ENCODE measurements at places on chromosomes 2 and 18. TPM values are rescaled to one million over a fixed set of nuclear protein-coding genes. Genes with fewer than 3 reads are reported as not detected.

DNA sequence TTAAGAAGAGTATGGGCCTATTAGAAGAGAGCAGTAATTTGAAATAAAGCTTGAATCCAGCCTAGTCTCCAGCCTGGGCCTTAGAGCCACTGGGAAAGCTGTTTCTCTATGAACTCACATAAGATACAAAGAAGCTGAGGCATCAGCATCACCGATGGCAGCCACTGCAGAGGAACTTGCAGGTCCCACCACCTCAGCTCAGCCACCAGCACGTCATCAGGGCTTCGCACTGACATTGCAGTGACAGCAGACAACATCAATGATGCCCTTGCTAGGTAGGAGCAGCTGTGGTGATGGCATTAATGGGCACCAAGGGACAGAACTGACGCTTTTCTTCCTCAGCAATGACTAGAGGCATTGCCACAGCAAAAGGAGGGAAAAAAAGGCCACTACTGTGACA lies 67.7 kb upstream of the CDC42EP3 start:
- no peak for DNase-seq

GRCh38 chr18:323253-323622 lies 55.4 kb upstream of the THOC1 start:
- no peak for DNase-seq

GRCh38 chr2:88919087-88919738 lies 227.7 kb downstream of the RPIA start:
- DNase-seq: peak; percentile 11

GRCh38 chr2:10007921-10008808 lies 35.2 kb upstream of the KLF11 start:
- no peak for DNase-seq

- no peak for DNase-seq
Measured at GRCh38 chr2:231960810-231961348, 634 bp upstream of the DIS3L2 start.

GRCh38 chr2:31297751-31298150 lies 63.8 kb downstream of the EHD3 start:
- DNase-seq: no peak

DNA sequence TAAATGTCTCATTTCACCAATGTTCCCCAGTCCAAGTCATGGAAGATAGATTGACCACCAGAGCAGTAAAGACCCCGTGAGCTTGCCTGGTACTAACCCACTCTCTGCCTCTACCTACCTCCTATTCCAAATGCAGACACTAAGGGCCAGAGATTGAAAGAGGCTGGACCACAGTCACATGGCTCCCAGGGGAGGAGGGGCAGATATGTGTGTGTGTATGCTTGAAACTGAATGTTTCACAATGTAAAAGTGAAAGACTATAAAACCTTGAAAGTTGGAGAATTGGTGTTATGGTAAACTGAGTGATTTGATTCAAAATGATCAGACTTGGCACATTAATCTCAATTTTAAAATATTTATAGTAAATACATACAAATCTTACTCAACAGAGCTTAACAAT lies 21.7 kb upstream of the KLHL29 start:
- DNase-seq: no peak

DNA sequence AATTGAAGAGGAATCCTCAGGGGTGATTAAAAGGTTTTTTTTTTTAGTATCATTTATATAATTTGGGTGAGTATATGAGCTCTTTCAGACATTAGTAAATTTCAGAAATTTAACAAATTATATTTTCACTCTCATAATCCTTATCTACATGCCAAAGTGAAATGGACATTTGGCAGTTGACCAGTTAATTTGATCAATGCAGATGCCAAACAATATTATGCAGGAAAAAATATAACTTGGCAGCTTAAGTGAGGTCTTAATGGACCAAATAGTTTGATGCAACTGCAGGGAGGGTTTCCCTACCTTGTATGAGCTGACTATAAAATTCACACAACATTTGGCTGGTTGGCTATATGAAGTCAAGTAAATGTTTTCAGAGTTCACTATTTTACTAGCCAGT lies 185.2 kb downstream of the CCDC102B start:
- DNase-seq: no peak

DNA sequence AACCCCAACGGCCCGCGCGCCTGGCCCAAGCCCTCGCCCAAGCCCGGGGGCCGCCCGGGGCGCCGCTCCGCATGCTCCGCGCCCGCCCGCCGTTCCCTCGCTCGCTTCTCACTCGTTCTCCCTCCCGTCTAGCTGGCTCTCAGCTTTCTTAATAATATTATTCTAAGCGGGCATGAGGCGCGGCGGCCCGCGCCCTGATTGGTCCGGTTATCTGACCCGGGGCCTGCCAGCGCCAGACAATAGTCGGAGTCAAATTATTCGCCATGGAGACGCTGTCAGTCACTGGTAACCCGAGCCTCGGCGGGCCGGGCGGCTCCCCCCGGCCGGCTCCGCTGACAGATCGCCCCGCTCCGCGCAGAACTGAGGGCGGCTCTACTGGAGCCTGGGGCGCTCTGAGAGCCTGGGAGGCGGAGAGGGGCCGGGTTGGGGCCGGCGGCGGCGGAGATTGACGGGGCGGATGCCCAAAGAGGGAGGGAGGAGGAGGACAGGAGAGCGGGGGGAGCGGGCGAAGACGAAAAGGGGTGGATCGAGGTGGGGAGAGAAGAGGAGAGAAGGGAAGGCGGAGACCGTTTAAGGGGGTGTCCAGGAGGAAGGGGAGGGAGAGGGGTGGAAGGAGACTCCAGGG lies at the start of gene SIX2:
TSS of gene SIX2 (minus strand) at position 150 of the 625 bp plus-strand sequence. CDS start 342 bp downstream, outside the sequence.
- peak; percentile 80 for DNase-seq

DNA sequence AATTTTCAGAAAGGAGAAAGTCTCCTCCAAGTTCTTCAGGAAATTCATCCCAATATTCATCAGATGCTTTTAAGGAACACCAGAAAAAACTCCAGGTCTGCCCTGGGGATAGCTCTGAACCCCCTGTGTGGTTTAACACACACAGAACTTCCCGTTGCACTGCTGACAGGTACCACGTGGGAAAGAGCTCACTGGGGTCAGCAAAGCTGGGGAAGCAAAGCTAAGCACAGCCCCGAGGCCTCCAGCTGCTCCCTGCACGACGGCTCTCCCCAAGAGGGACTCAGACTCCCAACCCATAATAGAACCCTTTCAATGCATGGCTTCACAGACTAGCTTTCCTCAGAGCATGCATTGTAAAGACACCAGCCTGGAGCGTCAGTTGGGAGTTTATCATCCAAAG lies 28.0 kb downstream of the ADI1 start:
- DNase-seq: no peak

GRCh38 chr2:96548558-96549465 lies 12.3 kb downstream of the ARID5A start:
- DNase-seq: no peak

- no peak for DNase-seq
Measured at GRCh38 chr2:9299161-9300100, 92.8 kb downstream of the ASAP2 start.

Gene TBR1
- not detected for total RNA-seq

- no peak for DNase-seq
Measured at GRCh38 chr2:16002575-16002974, 62.2 kb downstream of the MYCN start.

GRCh38 chr2:240988571-240989271 lies 9.7 kb upstream of the SNED1 start:
- no peak for DNase-seq

GRCh38 chr2:230422149-230422548 lies 6.1 kb downstream of the SP100 start:
- no peak for DNase-seq

Gene CIB4
- total RNA-seq: not detected

Gene RAMP1
- total RNA-seq: 69.5 TPM

DNA sequence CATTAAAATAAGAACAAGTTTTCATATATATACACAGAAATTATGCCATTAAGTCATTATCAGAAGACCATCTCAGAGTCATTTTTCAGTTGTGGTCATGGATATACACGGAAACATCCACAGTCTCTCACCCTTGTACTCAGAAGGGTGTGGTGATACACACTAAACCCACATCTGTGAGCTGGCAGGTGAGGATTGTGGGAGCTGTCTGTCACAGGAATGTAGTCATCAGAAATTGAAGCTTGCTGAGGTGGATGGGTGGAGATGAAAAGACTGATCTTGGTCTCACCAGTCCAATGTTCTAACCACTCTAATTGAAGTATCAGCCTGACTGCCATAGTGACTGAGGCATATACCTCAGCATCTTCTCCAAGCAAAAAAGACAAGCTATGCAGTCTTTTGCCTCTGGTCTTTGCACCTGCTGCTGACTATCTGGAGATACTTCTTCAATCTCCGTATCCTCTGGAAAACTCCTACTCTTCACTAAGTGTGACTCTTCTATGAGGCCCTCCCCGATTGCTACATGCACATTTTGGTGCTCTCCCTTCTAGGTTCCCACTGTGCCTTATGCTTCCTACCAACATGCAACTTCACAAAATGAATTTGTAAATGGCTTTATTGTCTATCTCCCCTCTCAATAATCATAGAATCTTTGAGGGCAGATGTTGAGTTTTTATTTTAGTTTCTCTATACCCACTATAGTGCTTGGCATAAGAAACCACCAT lies 232.8 kb downstream of the DYM start:
- DNase-seq: no peak

Gene TRABD2A
- total RNA-seq: 6.3 TPM

- DNase-seq: no peak
Measured at GRCh38 chr18:76458522-76459311, 36.3 kb downstream of the ZNF516 start.

DNA sequence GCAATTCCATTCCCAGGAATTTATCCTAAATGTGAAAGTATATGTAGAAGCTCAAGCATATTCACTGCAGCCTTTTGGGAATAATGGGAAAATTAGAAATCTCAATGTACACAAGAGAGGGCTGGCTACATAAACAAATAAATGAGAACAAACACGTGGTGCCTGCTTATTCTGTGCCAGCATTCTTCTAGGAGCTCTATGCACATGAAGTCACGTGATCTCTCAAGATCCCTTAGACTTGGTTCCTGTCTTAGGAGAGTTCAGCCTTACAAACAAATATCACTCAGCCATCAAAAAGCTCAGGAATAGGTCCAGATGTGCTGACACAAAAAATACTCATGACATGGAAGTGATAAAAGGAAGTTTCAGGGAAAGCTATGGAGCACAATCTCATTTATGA lies 92.9 kb upstream of the SP3 start:
- no peak for DNase-seq

DNA sequence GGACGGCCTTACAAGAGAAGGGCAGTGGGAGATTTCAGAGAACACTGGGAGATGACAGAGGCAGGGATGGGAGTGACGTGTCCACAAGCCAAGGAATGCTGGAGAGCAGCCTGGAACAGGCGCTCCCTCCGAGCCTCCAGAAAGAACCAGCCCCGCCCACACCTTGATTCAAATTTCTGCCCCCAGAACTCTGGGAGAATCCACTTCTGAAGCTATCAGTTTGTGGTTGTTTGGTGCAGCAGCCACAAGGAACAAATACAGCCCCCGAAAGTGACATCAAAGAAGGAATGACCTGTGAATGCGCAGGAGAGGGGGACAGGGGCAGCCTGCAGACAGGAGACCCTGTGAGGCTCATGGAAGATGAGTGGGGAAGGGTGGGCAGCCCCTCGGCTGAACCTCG lies 67.3 kb downstream of the TWIST2 start:
- no peak for DNase-seq

Gene MC5R
- not detected for total RNA-seq

GRCh38 chr2:42036413-42036812 lies 11.4 kb upstream of the PKDCC start:
- DNase-seq: no peak

Gene PROKR1
- total RNA-seq: 0.63 TPM

Gene SEPTIN10
- total RNA-seq: 104 TPM

GRCh38 chr2:222334914-222335313 lies 36.1 kb upstream of the PAX3 start:
- DNase-seq: no peak

DNA sequence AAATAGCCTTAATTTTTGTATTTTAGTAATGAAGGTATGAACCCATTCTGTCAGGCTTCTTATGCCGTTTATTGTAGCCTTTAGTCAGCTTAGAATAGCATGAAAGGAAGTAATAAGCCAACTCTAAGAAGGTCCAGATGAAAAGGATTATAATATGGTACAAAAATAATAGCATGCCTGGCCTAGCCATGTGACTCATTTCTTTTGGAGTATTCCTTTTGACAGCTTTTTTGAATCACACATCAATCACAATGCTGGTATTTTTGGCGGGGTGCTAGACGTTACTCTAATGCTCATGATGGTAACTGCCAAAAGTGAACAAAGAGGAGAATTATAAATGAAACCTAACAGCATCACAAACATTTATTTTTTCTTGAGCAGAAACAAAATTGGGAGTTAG lies 19.9 kb downstream of the FMNL2 start:
- no peak for DNase-seq

- no peak for DNase-seq
Measured at GRCh38 chr2:205390866-205391265, 291.4 kb upstream of the NRP2 start.

GRCh38 chr18:45920367-45920766 lies 46.8 kb downstream of the EPG5 start:
- peak; percentile 61 for DNase-seq

DNA sequence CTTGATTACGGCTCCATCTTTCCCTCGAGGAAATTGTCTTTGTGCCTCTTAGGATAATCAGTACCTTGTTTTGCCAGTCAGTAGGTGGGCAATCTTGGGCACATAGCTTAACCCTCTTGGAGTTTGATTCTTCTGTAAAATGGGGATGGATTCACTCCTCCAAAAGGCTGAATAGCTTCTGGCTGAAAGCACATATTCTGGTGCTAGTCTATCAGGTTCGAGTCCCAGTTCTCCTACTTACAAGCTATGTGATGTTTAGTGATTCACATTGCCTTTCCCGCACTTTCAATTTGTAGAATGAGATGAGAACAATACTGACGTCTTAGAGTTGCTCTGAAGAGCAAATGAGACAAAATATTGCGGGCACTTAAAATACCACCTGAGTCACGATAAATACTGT lies 43.9 kb downstream of the ATIC start:
- DNase-seq: no peak

DNA sequence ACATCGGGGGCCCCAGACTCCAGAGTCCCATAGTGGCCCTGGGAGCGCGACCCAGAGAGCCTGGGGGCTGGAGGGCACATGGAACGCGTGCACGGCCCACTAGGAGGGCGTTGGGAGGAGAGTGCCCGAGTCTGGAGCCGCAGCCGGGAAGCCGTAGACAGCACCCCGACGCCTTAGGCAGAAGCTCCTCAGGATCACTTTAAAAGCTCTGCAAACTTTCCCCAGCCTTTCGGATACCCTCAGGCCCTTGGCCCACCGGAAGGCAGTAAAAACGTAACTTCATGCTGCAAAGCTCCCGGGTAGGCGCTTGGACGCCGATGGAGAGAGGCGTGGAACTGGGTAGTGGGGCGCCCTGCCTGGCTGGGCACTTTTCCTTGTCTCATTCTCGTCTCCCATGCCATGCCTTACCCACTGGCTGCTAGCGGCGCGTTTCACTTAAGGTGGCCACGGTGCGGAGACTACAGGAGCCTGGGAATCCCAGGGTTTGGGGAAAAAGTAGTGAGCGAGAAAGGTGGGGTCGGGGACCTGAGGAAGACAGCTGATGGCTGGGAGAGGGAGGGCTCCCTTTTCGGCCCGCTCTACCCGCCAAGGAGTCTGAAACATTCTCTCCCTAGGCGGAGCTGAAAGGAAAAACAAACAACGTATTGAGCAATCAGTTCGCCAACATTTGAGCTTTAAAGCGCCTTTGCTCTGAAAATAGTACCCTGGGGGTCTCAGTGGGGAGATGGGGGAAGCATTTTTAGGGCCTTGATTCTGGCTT lies 141.8 kb downstream of the MEIS1 start:
- no peak for DNase-seq

Gene DSG1
- total RNA-seq: not detected
